Kidney (tissue), 22 donors: ENCODE measurements at places on chromosomes 7 and 10. TPM values are rescaled to one million over a fixed set of nuclear protein-coding genes. Genes with fewer than 3 reads are reported as not detected.

Gene FKBP9
- 55.1 TPM for polyA plus RNA-seq

DNA sequence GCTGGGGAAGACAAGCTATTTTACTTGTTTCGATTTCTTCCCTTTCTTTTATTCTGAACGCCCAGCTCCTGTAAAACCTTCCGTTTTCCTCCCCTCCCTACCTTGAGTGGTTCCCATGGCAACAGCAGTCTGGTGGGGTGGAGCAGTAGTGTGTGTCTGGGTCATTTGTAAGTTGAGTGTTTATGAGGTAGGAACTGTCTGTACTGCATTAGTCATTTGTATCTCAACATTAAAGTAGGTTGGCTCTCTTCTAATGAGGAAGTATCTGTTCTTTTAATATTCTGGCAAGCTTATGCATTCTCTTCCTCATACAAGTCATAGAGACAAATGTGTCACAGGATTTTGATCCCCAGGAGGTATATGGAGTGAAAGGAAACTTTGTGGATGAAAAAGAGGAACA lies 85.3 kb upstream of the CCDC6 start:
- DNase-seq: no peak

DNA sequence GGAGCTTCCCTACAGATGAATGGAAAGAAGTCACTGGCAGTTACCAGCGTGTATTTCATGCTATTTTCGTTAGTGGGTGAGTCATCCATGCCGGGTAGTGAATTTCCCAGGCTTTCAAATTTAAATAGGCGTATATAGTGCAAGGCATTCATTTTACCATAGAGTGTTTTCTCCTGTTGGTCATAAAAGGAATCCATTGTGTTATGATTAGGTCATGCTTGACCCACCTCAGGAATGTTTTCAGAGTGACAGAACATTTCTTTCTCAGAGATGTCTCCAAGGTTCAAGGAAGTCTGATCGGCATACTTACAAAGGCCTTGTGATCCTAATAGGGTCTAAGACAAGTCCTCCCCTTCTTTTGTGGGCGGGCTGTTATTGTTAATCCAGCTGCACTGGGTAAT lies 110.7 kb downstream of the AKR1D1 start:
- DNase-seq: no peak

- DNase-seq: no peak
Observed at GRCh38 chr7:83603649-83604048, 45.3 kb downstream of the SEMA3E start.

- no peak for DNase-seq
Observed at GRCh38 chr7:139431010-139431409, 52.5 kb downstream of the KLRG2 start.

- peak; percentile 24 for DNase-seq
Observed at GRCh38 chr7:22481726-22482125, 18.3 kb downstream of the STEAP1B start.
